Esophagus squamous epithelium (tissue), 5 donors: ENCODE measurements at places on chromosomes 4 and X. TPM values are rescaled to one million over a fixed set of nuclear protein-coding genes. Genes with fewer than 3 reads are reported as not detected.

- H3K27me3 ChIP-seq, result peaks cover 28% of the 10 kb centered on the region
- H3K4me3 ChIP-seq, result no peak overlapping the region
- H3K4me1 ChIP-seq, result peaks cover 26% of the 10 kb centered on the region
- no peak for DNase-seq
- H3K27ac ChIP-seq, result no peak overlapping the region
Observed at GRCh38 chrX:114584375-114584943, 573 bp downstream of the HTR2C start.

- H3K27ac ChIP-seq, result peak overlapping the region; percentile 97
- H3K27me3 ChIP-seq, result no peaks in the 10 kb centered on the region
- H3K4me3 ChIP-seq, result peak overlapping the region; percentile 98
- no peak for DNase-seq
Observed at GRCh38 chr4:1711571-1712215, 426 bp downstream of the SLBP start.

The RAI2 gene
- total RNA-seq, result 0.70 TPM

The GABRG1 gene
- total RNA-seq, result not detected

DNA sequence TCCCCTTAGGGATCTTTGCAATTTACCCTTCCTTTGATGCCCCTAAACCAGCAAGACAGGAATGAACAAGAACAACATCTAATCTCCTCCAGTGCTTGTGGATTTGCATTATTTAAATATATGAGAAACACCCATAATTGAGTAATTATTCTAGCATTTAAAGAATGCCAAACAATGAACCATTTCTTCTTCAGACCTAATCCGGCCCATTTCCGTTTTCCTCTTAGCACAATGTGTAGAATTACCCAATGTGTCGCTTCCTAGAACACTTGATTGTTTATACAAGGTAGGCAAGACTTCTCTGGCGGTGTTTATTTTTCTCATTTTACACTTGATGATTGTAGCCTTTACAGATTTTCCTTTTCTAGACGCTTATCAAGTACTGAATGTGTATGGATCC is 43.5 kb downstream of the CLDN34 start:
- no peak for DNase-seq
- peaks cover 42% of the 10 kb centered on the region for H3K4me1 ChIP-seq
- H3K36me3 ChIP-seq, result no peaks in the 10 kb centered on the region
- H3K27me3 ChIP-seq, result no peaks in the 10 kb centered on the region
- H3K4me3 ChIP-seq, result no peak overlapping the region

DNA sequence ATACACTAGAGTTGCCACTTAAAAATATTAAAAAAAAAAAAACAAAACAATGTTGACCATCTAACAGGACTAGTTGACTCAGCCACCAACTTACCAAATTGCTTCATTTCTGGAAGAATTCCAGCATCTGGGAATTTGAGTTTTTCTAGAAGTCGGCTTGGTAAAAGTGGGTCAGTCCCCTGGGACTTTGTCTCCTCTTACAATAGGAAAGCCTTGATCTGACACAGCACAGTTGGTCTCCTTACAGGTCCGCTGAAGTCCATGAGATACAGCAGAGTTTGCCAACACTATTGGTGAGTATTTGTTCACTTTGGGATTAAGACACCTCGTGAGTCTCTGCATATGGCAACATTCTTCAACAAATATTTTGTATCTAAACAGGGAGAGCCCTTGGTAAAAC is 18.2 kb upstream of the DDIT4L start:
- no peak for DNase-seq
- no peak overlapping the region for H3K27ac ChIP-seq
- H3K4me1 ChIP-seq, result no peaks in the 10 kb centered on the region
- H3K4me3 ChIP-seq, result no peak overlapping the region
- no peaks in the 10 kb centered on the region for H3K27me3 ChIP-seq
- H3K36me3 ChIP-seq, result no peaks in the 10 kb centered on the region

- H3K27ac ChIP-seq, result no peak overlapping the region
- no peak overlapping the region for H3K4me3 ChIP-seq
- DNase-seq, result no peak
Observed at GRCh38 chr4:47860305-47860704, 22.4 kb upstream of the CORIN start.

DNA sequence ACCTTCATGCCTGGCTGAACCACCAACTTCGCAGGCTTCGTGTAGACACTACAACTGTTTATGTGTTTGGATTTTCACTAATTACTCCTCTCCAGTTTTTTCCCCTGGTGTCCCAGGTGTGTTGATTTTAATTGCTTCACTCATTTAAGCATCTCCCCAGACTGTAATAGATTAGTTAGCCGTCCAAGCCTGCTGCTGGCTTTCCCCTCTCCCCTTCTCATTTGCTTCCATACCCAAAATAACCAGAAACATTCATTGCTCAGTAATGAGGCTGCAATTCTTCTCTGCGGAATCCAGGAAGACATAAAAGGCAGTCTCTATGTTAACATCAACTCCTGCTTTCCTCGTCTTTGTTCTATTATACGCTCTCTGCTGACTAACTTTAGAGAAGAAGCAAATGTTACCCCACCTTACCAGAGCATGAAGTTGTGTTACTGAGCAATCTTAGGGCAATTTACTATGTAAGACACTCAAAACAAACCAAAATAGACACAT is 37.9 kb upstream of the SCRG1 start:
- no peaks in the 10 kb centered on the region for H3K4me1 ChIP-seq
- no peak overlapping the region for H3K4me3 ChIP-seq
- no peak for DNase-seq

DNA sequence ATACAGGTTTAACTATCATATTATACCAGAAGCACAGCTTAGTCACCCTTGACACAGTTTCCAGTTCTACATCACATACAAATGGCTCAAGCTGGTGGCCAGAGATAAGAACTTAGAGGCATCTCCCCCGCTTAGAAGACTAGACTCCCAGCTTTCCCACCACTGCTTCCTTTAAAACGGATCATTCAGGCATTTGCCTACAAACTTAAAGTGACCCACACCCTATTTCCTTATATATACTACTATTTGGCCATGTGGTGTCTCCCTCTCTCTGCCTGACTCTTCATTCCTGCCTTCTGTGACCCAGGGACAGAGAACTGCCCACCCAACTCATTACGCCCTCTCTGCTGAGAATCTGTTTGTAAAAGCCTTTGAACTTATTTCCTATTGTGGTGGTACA is 781.2 kb upstream of the DIAPH2 start:
- no peak overlapping the region for H3K27ac ChIP-seq
- no peak for DNase-seq
- no peaks in the 10 kb centered on the region for H3K4me1 ChIP-seq
- no peaks in the 10 kb centered on the region for H3K36me3 ChIP-seq
- no peak overlapping the region for H3K4me3 ChIP-seq
